Endothelial cell (in vitro differentiated cells): ENCODE measurements at places on chromosomes 6 and 20. TPM values are rescaled to one million over a fixed set of nuclear protein-coding genes. Genes with fewer than 3 reads are reported as not detected.

DNA sequence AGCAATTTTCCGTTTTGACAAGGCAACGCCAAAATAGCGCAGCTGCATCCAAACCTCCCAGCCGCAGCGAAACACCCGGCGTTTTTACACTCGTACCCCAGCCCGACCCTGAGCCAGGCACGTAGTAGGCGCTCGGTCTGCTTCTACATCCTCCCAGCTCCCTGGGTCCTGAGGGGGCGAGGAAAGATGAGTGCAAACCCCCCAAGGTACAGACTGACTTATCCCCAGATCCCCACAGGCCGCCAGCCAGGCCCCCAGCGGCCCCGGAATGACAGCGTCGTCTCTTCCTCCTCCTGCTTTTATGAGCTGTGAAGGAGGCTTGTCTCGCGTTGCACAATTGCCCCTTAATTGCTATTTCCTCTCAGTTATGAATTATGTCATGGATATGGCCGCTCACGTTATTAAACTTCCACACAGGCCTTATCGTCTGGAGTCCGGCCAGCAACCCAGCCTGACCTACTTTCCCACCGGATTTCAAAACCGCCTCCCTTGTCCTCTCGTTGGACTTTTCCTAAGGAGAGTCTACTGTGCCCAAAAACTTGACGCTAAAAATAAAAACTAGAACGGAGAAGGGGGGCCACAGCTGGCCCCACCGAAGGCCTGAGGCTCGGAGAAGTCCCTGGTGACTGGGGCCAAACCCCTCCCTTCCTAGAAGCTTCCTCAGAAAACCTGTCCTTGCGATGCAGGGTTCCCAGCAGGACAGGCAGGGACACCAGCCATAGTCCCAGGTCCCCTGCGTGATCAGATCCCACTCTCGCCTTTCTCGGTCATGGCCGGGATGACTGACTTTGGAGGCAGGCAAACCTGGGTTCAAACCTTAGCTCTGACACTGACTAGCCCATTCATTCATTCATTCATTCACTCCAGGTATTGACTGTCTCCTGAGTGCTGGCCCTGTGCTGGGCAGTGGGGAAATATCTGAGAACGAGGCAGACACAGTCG, 130.9 kb upstream of the PTPN1 start:
- H3K27ac ChIP-seq, result no peak overlapping the region
- H3K4me1 ChIP-seq, result peaks cover 40% of the 10 kb centered on the region
- peaks cover 4% of the 10 kb centered on the region for H3K36me3 ChIP-seq
- no peak for DNase-seq

The TBX18 gene
- 9.4 TPM for total RNA-seq

DNA sequence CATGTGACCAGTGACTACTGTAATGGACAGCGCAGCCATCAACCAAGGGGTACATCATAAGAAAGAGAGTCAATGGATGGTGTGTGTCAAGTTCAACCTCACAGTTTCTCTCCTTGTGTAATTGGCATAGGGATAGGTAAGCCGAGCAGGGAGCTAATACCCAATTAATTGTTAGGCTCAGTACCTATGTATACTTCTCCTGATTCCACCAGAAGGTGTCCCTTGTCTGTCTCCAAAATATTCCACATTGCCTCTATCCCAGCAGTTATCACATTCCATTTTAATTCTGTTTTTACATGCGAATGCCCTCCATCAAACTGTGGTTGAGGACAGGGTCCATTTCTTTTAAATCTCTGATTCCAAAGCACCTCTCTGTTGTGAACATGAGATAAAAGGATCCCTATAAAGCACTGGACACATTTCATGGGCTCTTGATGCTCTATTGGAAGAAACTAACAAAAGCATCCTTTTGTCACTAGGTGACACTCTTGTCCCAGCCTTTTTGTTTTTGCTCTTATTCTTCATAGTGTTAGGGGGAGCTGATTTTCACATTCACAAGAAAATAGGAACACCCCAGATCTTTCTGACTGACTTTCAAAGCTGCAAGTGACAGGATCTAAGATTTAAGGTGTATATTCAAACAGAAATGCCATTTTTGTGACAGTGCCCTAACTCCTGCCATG, 38.9 kb downstream of the FBXO9 start:
- no peaks in the 10 kb centered on the region for H3K27me3 ChIP-seq
- no peak overlapping the region for H3K4me3 ChIP-seq
- DNase-seq, result no peak

The PBOV1 gene
- total RNA-seq, result not detected

GRCh38 chr20:57677584-57677982, 32.2 kb downstream of the PMEPA1 start:
- H3K4me1 ChIP-seq, result peaks cover 69% of the 10 kb centered on the region
- no peak overlapping the region for H3K27ac ChIP-seq
- peaks cover 28% of the 10 kb centered on the region for H3K36me3 ChIP-seq
- H3K4me3 ChIP-seq, result peak overlapping the region; percentile 54
- no peak for DNase-seq

DNA sequence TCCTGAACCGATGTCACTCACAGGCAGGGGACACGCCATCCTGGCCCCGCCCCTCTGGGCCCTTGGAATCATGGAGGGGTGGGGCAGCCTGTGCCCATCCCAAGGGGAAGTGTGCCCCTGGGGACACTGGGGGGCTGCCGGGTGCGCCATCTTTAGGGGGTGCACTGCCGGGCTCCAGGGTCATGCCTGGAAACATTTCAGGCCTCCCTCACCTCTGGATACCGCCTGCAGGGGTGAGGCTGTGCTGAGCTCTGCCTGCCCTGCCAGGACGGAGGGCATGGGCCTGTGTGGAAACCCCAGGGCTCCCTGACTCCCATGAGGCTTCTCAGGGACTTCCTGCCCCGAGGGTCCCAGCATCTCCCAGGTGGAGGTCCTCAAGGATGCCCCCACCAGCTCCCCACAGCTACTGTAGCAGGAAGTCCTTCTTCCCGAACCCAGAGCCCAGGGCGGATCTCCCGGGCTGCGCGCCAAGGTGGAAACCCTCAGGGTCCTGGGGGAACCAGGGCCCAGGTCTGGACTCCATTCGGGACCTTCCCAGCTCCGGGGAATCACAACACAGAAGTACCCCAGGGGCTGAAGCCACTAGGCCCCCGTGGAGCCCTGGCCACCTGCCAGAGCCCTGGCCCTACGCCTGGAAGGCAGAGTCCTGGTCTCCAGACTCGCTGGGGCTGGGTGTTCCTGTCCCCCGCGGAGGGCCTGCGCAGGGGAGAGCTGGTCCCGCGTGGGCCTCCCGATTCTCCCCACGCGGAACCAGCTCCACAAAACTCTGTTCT, 15.6 kb downstream of the CHRNA4 start:
- no peak overlapping the region for H3K27ac ChIP-seq
- no peak overlapping the region for H3K4me3 ChIP-seq
- peaks cover 6% of the 10 kb centered on the region for H3K27me3 ChIP-seq
- H3K36me3 ChIP-seq, result peaks cover 20% of the 10 kb centered on the region

- no peaks in the 10 kb centered on the region for H3K36me3 ChIP-seq
- H3K4me1 ChIP-seq, result no peaks in the 10 kb centered on the region
- H3K27ac ChIP-seq, result no peak overlapping the region
- DNase-seq, result no peak
- peaks cover 4% of the 10 kb centered on the region for H3K27me3 ChIP-seq
Measured at GRCh38 chr20:45283551-45284057, 23.0 kb upstream of the RBPJL start.

- H3K27ac ChIP-seq, result no peak overlapping the region
- H3K36me3 ChIP-seq, result no peaks in the 10 kb centered on the region
- DNase-seq, result no peak
- peaks cover 4% of the 10 kb centered on the region for H3K4me1 ChIP-seq
- H3K27me3 ChIP-seq, result peaks cover 1% of the 10 kb centered on the region
Measured at GRCh38 chr6:25181923-25182322, 97.3 kb upstream of the CARMIL1 start.

DNA sequence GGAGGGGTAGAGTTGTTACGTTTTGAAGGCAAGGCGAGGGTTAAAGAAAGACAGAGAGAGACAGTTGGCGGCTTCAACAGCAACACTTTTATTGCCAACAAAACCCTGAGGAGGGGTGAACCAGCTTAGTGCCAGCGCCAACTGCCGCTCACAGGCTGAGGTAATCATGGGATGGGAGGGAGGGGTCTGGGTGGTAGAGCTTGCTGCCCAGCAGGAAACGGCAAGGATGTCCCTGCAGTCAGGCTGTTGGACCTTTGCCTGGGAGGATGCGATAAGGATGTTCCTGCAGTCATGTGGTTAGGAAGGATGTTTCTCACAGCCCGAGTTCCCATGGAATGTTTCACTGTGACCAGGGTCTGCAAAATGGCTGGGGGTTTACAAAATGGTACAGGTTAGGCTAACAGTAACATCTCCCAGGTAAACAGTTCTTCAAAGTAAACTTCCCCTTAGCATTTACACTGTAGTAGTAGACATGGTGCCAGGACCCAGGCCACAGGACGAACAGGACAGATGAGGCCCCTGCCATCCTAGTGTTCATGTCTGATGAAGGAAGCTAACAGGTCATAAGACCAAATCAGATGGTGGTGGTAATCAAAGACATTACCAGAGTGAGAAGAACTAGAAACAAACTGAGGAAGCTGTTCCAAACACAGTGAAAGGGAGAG, 647.3 kb upstream of the DEFB115 start:
- H3K27ac ChIP-seq, result no peak overlapping the region
- no peaks in the 10 kb centered on the region for H3K27me3 ChIP-seq
- H3K4me3 ChIP-seq, result no peak overlapping the region
- no peaks in the 10 kb centered on the region for H3K36me3 ChIP-seq
- H3K4me1 ChIP-seq, result peaks cover 2% of the 10 kb centered on the region

- no peak overlapping the region for H3K4me3 ChIP-seq
- no peaks in the 10 kb centered on the region for H3K4me1 ChIP-seq
- peaks cover 23% of the 10 kb centered on the region for H3K36me3 ChIP-seq
- no peak for DNase-seq
- H3K27ac ChIP-seq, result peak overlapping the region; percentile 33
- no peaks in the 10 kb centered on the region for H3K27me3 ChIP-seq
Measured at GRCh38 chr6:47592131-47592840, 106.1 kb upstream of the ADGRF4 start.

GRCh38 chr6:129567374-129567773, 142.6 kb downstream of the ARHGAP18 start:
- H3K27me3 ChIP-seq, result peaks cover 4% of the 10 kb centered on the region
- no peak overlapping the region for H3K27ac ChIP-seq
- H3K4me3 ChIP-seq, result no peak overlapping the region
- peak; percentile 53 for DNase-seq

- peaks cover 2% of the 10 kb centered on the region for H3K27me3 ChIP-seq
- H3K36me3 ChIP-seq, result peaks cover 4% of the 10 kb centered on the region
- H3K4me1 ChIP-seq, result no peaks in the 10 kb centered on the region
- H3K4me3 ChIP-seq, result no peak overlapping the region
Measured at GRCh38 chr6:29537714-29538403, 21.7 kb downstream of the UBD start.

The THBS2 gene
- 0.23 TPM for total RNA-seq

DNA sequence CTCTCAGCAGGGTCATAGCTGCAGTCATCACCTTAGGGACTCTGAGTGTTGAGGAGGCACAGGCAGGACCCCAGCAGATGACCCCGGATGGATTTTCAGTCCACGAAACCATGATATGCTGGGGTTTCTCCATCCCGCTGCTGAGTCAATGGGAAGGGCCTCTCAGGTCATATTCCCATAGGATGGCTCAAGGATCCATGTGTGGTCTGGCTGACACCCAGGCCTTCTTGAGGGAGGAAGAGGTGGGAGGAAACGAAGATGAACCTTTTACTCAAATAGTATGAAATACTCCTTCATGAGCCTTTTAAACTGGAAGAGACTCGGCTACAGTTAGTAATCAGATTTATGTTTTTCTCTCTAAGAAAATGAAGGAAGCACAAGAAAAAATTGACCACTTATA, 10.3 kb upstream of the RALY start:
- H3K4me1 ChIP-seq, result no peaks in the 10 kb centered on the region
- no peak overlapping the region for H3K4me3 ChIP-seq
- no peaks in the 10 kb centered on the region for H3K36me3 ChIP-seq
- DNase-seq, result no peak
- no peak overlapping the region for H3K27ac ChIP-seq

The GLP1R gene
- 42.5 TPM for total RNA-seq

GRCh38 chr6:100166956-100167355, 172.9 kb upstream of the MCHR2 start:
- H3K27ac ChIP-seq, result no peak overlapping the region
- DNase-seq, result no peak
- no peaks in the 10 kb centered on the region for H3K4me1 ChIP-seq
- H3K27me3 ChIP-seq, result peaks cover 1% of the 10 kb centered on the region
- H3K4me3 ChIP-seq, result no peak overlapping the region

- H3K4me3 ChIP-seq, result no peak overlapping the region
- H3K4me1 ChIP-seq, result no peaks in the 10 kb centered on the region
- DNase-seq, result no peak
- peaks cover 11% of the 10 kb centered on the region for H3K36me3 ChIP-seq
Measured at GRCh38 chr20:59134182-59134581, 29.4 kb upstream of the ZNF831 start.

- no peak overlapping the region for H3K4me3 ChIP-seq
- no peak overlapping the region for H3K27ac ChIP-seq
- peaks cover 2% of the 10 kb centered on the region for H3K27me3 ChIP-seq
- no peak for DNase-seq
Measured at GRCh38 chr6:157813750-157814455, 9.1 kb upstream of the SNX9 start.

DNA sequence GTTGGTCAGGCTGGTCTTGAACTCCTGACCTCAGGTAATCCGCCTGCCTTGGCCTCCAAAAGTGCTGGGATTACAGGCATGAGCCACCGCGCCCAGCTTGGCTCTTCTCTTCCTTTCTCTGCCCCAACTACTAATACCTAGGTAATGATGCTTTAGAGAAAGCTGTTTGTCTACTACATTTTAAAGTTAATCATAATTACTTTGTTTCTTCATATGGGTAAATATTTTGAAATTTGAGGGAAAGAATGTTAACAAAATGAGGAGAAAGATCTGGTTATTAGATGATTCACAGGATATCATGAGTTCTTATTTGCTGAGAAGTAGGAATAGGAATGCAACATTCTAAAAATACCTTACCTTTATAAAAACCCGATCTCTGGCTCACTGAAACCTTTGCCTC, 18.4 kb upstream of the PTPRK start:
- no peak for DNase-seq
- peaks cover 2% of the 10 kb centered on the region for H3K4me1 ChIP-seq
- H3K4me3 ChIP-seq, result no peak overlapping the region
- no peaks in the 10 kb centered on the region for H3K27me3 ChIP-seq

DNA sequence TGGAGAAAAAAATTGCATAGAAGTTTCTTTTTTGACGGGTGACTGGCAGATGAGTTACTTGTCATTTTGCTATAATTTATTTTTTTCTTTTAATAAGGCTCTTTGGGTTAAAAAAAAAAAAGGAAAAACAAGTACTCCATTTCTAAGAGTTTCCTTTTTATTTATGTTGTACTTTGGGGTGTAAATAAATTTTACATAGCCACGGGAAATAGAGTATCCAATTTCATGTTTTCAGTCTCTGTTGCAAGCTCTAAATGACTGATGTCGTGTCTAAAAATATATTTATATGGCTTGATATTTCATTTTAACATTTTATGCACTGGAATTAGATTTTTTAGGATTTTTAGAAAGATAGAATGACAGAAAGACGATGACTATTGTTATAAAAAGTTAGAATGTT, 3.4 kb downstream of the EYA4 start:
- DNase-seq, result no peak
- no peak overlapping the region for H3K27ac ChIP-seq
- no peak overlapping the region for H3K4me3 ChIP-seq
- no peaks in the 10 kb centered on the region for H3K36me3 ChIP-seq
- H3K4me1 ChIP-seq, result peaks cover 18% of the 10 kb centered on the region

GRCh38 chr6:135922746-135923145, 71.2 kb downstream of the PDE7B start:
- peaks cover 6% of the 10 kb centered on the region for H3K4me1 ChIP-seq
- H3K27me3 ChIP-seq, result no peaks in the 10 kb centered on the region

The PDE10A gene
- 11.5 TPM for total RNA-seq
